ENCODE measurements at places on chromosomes 4 and X.
A peak's percentile ranks its signal among the peaks of the same experiment; 100 is the strongest.

DNA sequence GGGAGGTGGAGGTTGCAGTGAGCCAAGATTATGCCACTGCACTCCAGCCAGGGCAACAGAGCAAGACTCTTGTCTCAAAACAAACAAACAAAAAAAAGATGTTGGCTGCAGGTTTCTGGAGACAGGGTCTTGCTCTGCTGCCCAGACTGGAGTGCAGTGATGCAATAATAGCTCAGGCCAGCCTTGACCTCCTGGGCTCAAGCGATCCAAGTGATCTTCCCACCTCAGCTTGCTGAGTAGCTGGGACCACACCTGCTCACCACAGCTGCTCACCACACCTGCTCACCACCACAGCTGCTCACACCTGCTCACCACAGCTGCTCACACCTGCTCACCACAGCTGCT, 29.9 kb upstream of the CPLX1 start:
- DNase-seq, result no peak

- no peak for DNase-seq
Observed at GRCh38 chr4:109873791-109874514, 26.0 kb downstream of the LRIT3 start.

GRCh38 chrX:114344756-114345349, 239.0 kb upstream of the HTR2C start:
- no peak for DNase-seq

DNA sequence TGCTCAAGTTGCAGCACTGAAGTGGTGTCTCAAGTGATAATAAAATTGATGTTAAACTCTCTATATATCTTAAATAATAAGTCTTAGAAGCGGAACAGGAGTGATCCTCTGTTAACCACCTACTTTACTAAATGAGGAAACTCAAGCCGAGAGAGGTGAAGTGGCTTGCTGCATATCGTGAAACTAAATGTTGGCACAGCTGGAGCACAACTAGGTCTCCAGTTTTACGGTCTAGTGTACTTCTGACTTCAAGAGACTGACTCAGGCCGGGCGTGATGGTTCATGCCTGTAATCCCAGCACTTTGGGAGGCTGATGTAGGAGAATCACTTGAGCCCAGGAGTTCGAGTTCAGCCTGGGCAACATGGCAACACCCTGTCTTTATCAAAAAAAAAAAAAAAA, 35.5 kb upstream of the PLS3 start:
- no peak for DNase-seq

DNA sequence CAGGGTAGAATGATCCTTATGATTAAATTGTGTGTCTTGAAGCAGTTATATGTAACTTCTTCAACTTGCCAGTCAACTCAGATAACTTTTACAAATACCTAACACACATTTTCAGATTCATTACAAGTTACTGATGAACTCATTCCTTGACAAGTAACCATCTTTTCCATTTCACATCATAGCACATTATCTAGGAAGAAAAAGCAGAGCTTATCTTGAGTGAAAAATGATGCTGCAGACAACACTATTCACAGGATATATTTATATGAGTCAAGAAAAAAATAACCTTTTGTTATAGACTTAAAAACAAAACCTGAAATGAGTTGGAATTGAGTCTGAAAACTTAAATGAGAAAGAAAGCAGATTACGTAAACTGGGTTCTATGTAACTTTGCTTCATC, 68.9 kb downstream of the LEF1 start:
- no peak for DNase-seq

- no peak for DNase-seq
Observed at GRCh38 chr4:122815248-122815647, 11.4 kb upstream of the FGF2 start.

GRCh38 chrX:111447298-111447697, 35.3 kb upstream of the DCX start:
- DNase-seq, result no peak

DNA sequence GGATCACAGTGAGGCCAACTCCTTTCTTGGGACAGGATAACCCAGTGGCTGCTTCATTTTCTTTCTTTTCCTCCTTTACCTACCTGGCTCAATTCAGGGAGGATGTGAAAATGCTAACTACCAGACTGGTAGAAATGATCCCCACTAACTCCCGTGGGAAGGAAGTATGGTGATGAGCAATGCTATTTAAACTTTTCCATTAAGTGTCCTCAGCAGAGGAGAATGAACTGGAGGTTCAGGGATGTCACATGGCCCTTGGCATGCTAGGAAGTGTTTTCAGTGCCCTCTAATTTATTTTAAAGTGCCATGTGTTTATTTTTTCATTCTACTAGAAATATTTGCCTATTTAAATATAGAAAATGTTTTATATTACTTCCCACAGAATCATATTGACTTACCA, 363.9 kb downstream of the PPP3CA start:
- no peak for DNase-seq

DNA sequence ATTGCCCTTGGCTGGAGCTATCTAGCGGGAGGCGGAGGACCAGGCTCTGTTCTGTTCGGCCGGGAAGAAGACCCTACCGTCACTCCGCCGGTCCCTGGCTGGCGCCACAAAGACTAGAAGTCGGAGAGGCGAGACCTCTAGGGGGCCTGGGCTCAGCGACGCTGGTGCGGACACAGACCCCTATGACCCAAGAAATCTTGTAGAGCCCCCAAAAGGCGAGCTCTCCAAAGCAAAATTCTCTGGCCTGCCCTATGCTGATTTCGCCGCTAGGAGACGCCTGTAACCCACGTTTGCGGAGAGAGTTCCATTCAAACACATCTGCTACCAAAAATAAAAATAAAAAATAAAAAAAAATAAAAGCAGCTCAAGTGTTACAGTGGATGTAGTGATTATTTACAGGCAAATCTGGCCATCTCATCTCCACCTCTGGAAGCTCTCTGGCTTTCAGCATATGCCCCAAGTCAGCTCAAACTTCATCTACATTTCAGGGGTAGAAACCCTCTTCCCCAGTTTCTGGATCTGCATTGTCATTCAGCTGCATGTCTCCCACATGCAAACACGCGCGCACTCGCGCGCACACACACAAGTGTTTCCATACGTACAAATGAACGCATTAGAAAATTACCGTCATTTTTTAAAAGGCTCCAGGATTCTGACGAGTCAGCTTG, 2.4 kb upstream of the PCDH10 start:
- DNase-seq, result no peak

- no peak for DNase-seq
Observed at GRCh38 chrX:8049827-8050226, 121.2 kb downstream of the VCX2 start.

- DNase-seq, result no peak
Observed at GRCh38 chrX:447052-447451, 60.3 kb upstream of the PPP2R3B start.

- no peak for DNase-seq
Observed at GRCh38 chr4:86261636-86262035, 98.2 kb downstream of the MAPK10 start.

- DNase-seq, result no peak
Observed at GRCh38 chr4:3256230-3257102, 7.5 kb downstream of the MSANTD1 start.

DNA sequence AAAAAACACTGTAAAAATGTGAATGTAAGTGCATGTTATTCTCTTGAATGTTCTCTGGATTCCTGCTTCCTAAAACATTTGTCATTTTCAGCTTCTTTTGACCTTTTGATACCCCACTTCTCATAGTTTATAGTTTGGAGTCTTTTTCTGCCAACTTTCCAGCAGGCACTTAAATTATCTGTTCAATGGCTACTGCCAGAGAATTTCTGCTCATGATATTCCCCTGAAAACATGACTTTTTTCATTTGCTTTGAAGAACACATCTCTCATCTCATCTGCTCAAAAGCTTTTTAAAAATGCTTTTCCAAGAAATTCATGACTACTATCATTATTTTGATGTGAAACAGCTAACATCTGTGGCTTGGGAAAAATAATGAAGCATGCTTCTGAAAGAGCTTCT, 269.7 kb upstream of the PCDH7 start:
- DNase-seq, result no peak

- no peak for DNase-seq
Observed at GRCh38 chrX:130593911-130594310, 192.1 kb downstream of the RBMX2 start.

DNA sequence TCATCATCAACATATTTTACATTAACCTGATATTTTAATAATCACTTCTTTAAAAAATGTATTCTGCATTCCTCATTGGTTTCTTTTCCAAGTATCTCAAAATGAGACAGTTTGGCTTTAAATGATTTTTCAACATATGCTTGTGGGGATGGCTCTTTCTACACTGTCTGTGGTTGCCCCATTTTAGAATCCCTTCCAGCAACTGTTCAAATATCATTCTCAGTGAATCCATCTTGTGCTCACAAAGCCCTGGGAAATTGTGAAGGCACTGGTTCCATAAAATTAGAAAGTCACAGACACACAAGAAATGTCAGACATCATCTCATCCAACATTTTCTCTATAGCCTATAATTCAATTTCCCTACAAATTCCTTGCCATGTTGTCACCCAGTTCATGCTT, 103.5 kb downstream of the LNX1 start:
- no peak for DNase-seq

DNA sequence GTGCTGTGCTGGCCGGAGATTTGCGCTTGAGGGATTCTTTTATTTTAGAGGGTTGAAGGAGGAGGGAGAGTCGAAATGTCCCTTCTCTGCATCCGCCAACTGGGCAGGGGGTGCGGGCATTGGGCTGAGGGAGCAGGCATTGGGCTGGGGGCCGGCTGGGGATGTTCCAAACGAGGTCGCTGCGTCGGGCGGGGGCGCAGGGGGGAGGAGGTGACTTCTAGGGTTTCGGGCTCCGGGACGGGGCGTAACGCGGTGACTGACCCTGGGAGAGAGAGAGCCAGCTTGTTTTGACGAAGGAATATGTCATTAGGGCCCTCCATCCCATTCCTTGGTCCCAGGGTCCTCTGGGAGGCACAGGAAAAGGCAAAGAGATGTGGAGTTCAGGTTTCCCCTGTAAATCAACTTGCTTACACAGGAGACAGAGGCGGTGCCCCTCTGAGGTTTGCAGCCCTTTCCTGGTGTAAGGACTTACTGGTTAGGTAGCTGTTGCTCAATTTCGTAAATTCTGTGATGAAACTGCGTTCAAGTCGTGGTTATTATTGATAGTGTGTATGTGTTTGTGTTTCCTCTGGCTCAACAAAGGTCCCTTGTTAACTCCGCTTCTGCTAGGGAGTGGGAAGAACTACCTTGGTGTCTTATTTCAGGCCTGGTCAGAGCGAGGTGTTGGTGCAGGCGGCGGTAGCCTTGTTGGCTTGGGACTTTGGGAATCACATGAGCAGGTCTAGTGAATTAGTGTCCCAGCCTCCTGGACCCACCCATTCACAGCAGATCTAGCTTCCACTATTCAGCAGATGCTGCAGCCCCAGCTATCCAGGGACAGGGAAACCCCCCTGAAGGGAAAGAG, 716 bp downstream of the FHIP1A start:
- DNase-seq, result no peak

GRCh38 chr4:80171251-80171650, 26.1 kb upstream of the PRDM8 start:
- no peak for DNase-seq

- DNase-seq, result peak; percentile 82
Observed at GRCh38 chr4:109433205-109434006, at the start of gene SEC24B. TSS of gene SEC24B (plus strand) at chr4:109433815. CDS start at chr4:109433870, 55 bp downstream.

DNA sequence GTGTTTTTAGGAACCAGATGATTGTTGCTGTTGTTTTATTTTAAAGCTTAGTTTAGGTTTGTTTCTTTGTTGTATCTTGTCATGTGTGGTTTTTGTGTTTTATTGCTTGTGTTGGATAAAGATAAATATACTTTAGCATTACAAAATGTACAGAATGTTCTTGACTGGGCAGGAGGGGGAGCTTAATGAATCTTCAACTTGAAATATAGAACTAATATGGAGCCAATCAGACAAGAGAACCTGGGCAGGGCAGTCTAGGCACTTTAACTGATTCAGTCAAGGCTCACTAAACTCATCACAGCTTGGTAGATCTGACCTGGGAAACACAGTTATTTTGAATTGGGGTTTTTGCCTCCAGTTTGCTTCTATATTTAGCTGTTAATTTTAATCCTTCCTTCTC, 304.2 kb downstream of the ARHGAP24 start:
- DNase-seq, result no peak

GRCh38 chr4:148857239-148857972, 415.2 kb upstream of the NR3C2 start:
- DNase-seq, result no peak

DNA sequence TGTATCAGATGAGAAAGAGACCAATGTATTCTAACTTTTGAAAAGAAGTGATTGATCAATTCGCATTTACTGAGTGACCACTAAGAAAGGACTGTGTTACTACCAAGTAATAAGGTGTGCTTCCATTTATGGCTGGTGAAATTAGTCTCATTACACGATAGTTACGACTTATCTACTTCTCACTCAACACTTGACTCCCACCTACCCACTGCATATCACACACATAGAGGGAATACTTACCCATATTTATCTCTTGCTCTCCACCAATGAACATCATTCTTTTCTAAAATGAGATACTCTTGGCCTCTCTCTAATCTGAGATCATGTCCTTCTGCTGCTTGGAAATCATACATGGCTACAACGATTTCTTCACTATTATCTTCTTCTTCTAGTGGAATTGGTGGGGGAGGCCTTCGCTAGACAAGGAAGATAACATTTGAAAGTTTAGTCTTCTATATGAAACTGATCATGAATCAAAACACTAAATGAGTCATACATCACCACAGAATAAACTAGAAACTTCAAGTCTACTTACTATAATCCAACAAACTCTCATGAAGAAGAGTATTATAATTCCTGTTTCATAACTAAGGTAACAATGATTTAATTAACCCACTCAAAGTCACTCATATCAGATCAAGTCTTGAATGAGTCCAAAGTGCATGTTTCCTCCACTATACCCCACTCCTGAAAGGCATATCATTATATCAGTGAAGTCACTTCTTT, 33.7 kb upstream of the TXK start:
- no peak for DNase-seq

GRCh38 chr4:130172156-130172555, 1076.2 kb downstream of the C4orf33 start:
- DNase-seq, result no peak

DNA sequence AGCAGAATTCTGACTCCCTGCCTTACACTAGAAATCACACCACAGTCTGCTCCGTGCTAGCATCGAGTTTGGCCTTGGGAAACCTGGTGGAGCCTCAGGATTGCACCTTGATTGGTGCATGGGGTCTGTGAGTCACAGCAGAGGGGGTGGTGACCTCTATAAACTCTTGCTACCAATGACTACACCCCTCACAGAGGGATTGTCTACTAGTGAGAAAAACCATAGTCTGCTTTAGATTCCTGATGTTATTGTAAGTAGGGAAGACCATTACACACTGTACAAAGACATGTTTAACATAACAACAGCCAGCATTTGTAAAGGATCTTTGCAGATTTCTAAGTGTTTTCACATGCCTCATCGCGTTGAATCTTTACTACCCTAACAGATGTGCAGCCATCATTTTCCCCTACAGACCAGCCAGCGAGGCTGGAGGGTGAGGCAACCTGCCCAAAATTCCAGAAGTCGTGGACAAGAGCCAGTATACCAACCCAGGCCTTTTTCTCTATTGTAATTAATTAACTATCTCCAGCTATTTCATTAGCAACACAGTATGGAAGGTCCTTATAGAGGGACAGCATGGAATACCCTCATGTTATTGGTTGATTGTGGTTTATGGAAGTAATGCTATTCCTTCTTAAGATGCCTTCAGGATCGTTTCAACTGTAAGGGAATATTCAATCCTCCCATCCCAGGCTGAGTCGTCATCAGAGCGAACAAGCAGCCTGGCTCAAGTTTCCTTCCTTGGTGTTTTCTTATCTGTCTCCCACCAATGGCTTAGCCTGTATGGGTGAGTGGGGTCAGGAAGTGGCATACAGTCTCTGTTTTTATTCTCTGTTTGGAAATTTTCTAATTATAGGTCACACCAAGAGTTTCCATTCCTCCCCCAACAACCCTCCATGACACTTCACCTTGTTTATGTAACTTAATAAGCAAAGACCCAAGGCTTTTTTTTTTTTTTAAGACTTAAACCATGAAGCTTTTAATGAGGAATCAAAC, 55.9 kb upstream of the KDR start:
- DNase-seq, result no peak
